ENCODE measurements at places on chromosomes 11 and 22.

GRCh38 chr22:33918676-33919365 is 1.5 kb downstream of the LARGE1 start:
- no peak for ATAC-seq

- ATAC-seq = no peak
These were observed 1.8 kb upstream of the EPS8L2 start for GRCh38 chr11:704228-704674.

GRCh38 chr11:8605971-8606563 is 12.0 kb upstream of the STK33 start:
- no peak for ATAC-seq

DNA sequence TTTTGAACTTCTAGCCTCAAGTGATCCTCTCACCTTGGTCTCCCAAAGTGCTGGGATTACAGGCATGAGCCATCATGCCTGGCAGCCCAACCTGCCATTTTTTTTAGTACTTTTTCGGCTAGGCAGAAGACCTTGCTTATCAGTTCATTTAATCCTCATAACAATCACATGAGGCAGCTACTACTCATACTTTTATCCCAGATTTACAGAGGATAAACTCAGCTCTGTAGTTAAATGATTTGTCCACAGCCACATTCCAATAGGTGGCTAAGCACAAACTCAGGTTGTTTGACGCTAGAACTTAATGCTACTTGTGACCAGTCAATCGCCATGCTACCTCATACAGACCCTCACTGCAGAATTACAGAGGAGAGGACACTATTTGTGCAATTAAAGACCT is 28.1 kb downstream of the SBF2 start:
- ATAC-seq = no peak

DNA sequence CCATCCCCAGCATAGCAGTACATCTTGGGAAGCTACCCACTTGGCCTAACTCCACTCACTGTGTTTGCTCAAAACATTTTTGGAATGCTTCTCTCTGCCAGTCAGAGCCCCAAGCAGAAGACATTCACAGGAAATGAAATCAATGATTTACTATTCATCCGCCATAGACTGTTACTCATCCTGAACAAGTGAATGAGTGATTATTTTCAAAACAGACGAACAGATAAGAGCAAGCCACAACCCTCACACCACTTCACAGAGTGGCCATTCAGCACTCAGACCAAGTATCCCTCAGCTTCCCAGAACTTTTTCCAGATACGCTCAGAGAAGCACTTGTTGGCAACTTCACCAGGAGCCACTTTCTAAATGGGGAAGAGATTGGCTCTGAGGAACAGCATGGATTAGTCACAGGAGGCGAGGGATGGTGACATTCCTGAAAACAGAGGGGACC is 13.0 kb upstream of the UBASH3B start:
- no peak for ATAC-seq

GRCh38 chr22:40585310-40585751 is 51.2 kb downstream of the MRTFA start:
- no peak for ATAC-seq

- no peak for ATAC-seq
These were observed 9.3 kb downstream of the LAYN start for GRCh38 chr11:111549869-111550203.

GRCh38 chr22:27139935-27140511 is 482.6 kb downstream of the MIAT start:
- ATAC-seq = no peak

DNA sequence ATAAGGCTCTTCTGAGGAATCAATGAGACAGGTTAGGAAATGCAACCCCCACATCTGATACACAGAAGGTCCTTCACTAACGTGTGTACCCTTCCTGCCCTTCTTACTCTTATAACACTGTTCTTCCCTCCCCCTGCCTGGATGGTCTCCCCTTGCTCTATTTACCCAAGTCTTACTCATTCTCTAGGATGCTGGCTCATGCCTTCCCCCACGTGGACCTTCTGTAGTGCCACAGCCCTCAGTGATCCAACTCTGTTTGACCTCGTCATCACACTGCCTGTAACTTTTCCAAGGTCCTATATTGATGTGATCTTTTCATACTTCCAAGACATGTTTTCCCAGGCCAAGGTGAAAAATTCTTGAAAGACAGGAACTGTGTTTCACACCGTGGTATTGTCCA is 79.8 kb downstream of the C11orf58 start:
- no peak for ATAC-seq

DNA sequence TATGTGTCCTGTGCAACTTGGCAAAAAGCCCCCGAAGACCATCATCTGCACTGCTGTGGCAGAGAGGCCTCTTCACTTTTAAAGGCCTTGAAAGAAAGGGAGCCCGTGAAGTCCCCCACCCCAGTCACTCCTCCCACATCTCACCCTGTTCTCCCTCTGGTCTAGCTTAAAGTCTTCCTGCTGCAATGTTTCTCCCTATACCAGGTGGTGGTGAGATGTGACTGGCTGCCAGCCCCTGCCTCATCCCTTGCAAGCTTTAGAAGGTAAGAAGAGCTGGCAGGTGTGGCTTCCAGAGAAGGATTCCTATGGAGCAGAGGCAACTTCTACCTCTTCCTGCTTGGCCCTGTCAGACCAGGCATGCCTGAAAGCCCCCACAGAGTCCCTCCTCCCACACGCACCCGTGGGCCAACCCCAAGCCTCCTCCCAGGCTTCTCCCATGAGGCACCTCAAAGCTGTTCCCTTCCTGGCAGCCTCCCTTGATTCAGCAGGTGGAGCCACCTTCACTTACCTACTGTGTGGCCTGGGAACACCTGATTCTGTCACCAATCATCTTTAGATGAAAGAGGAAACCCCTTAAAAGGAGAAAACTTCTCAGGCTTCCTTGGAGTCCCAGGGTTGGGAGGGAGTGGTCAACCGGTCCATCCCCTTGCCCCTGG is 4.0 kb upstream of the TRIM29 start:
- ATAC-seq = peak; percentile 52

GRCh38 chr11:61571869-61572268 is 9.0 kb downstream of the SYT7 start:
- no peak for ATAC-seq

DNA sequence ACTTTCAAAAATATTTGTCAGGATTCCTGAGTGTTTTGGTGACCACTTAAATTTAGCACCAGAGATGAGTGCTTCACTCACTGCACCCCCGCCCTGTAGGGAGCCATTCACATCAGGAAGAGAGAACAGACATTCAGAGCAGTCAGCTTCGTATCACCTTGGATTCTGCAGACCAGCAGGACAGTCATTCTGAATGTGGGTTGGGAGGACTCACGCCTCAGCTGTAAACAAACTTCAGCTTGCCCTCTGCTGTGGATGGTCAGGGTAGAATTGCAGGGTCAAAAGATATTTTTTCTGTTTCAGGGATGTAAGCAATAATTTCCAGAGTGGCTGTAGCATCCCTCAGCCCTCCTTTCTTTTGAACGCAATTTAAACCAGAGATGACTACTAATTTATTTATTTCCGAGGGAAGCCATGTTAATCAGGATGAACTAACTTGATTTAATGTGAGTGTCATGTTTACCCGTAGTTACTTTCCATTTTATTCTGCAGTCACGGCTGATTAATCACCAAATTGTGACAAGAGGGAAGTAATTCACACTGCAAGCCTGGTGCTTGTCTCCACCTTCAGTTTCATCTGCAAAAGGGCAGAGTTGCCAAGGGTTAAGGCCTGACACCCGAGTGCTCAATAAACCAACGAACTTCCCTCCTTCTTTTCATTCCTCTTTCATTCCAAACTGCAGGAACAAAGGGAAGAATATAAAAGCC is 174.2 kb upstream of the DDI1 start:
- no peak for ATAC-seq

GRCh38 chr22:40368016-40368415 is 2.4 kb upstream of the SGSM3 start:
- no peak for ATAC-seq

GRCh38 chr22:20238536-20238900 is 29.6 kb downstream of the RTN4R start:
- ATAC-seq = peak; percentile 7

GRCh38 chr11:90241414-90241813 is 18.6 kb upstream of the CHORDC1 start:
- ATAC-seq = no peak

GRCh38 chr11:92846491-92847125 is 122.8 kb upstream of the MTNR1B start:
- ATAC-seq = no peak

GRCh38 chr22:42388130-42388797 is 43.9 kb downstream of the NFAM1 start:
- no peak for ATAC-seq

DNA sequence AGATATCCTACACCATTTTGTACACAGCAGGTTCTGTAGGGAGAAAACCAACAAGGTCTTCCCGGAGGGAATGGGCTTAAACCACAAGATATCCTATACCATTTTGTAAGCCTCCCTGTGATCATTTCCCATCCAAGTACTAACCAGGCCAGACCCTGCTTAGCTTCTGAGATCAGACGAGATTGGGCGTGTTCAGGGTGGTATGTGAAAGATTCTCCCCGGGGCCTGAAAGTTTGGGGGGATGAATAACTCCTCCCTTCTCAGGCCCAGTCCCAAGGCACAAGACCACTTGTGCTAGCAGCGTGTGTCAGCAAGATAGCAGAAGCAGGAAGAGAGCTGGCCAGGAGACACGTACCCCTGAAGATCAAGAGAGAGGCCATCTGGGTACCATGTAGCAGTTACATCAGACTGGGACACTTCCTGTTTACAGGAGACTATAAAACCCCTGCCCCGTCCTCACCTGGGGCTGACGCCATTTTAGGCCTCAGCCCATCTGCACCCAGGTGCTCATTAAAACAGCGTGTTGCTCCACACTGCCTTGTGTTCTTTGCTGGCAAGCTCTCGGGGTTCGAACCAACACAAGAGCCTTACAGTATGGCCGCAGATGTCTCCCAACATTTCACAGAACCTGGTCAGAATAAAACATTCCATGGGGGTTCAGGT is 17.3 kb downstream of the MIF start:
- no peak for ATAC-seq

DNA sequence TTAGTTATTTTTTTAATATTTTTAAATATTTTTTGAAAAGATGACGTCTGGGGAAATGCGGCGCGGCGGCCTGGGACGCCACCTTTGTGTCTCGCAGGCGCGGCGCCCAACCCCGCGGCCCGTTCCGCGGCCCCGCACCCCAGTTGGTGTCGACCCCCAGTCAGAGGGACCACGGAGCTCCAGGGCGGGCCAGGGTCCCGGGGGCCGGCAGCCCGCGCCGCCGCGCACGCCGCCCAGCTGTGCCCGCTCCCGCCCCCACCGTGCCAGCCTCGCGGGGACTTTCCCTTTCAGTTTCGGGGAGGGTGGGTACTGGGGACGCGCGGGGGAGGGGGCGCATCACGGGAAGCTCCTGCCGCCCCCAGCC is 1.6 kb downstream of the CCND1 start:
- peak; percentile 8 for ATAC-seq

GRCh38 chr22:26835929-26836528 is 178.6 kb downstream of the MIAT start:
- ATAC-seq = peak; percentile 62

DNA sequence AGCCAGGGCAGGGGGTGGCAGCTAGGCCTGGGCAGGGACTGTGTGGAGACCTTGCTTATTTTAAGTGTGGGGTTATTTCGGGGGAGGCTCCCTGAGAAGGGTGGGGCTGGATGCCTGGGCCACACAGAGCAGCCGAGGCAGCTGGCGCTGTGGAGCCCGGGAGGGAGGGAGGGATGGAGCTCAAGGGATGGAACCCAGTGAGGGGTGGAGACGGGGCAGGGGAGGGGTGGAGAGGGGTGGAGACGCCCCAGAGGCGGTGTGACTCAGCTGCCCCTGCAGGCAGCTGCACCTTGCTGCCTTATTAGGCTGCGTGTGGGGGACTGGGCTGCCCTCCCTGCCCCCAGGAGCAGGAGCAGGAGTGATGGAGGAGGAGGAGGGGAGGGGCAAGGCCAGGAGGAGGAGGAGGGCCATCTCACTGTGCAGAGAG is 9.8 kb upstream of the TSSC4 start:
- ATAC-seq = peak; percentile 64

DNA sequence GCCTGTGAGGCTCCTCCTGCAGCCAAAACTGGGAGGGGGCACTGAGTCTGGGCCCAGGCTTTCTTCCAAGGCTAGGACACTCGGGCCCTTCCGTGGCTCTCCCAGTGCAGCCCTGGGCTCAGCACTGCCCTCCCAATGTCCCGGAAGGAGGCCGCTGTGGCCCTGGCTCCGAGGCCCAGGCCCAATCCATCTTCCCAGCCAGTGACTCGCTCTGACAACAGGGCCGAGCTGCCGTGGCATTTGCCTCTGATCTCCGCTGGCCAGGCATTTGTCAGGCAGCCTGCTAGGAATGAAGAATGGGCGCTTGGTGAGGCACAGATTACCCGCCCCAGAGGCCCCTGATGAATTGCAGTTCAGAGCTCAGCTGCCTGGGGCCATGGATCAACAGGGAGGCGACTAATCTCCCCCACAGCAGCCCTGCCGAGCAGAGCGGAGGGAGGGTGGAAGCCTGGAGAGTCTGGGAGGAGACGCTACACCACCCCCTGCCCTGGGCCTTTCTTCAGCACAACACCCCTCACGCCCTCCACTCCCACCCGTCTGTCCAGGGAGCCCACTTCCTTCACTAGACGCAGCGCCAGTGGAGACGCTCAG is 8.3 kb downstream of the FXYD2 start:
- ATAC-seq = peak; percentile 7

DNA sequence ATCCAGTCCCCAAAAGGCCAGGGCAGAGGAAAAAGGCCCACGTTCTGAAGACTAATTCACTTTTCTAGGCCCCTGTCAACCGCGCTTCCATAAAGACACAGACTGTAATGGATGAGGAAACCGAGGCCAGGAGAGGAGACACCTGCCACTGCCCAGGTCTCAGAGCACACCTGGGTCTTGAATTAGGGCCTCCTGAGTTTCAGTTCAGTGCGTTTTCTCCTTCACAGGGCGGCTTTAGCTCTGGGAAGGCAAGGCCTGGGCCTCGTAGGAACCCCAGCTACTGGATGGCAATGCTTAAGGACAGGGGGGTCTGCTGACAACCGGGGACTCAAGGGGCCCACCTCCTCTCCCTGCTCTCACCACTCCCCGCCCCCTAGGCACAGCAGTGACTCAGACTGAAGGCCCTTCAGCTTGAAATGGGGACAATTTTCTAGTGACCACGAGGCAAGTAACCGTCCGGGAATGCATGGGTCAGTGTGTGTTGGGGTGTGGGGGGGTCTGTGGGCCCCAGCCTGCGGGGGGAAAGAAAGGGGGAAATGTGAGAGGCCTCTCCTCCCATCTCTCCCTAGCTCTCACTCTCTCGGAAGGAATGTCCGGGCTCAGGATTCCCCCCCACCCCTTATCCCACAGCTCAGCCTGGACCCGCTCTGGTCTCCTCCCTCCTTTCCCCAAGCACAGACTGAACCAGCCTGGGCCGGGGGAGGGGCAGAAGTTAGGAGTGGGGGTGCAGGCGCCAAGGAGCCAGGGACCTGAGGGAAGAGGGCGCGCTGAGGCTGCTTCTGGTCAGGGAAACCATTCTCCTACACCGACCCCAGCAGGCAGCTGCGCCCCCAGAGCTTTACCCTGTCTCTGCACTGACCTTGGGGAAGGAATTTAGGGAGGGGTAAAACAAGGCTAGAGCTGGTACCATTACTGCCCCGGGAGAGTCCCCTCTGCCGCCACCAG is 17.2 kb downstream of the CREB3L1 start:
- no peak for ATAC-seq

DNA sequence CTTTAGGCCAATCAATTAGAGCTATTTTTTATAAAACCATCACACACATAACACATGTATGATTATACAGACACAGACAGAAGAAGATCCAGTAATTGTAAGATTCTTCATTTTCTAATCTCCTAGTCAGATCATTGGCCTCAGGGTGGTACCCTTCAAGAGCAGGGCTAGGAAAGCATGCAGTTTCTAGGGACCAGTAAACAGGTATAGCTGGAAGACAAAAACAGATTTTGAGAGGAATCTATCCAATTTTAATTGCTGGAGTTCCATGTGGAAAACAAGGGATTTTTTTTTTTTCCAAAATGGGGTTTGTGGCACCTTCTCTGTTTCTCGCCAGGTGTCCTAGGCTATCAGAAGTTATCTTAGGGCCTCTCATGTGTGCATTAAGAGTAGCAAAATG is 29.6 kb downstream of the METTL15 start:
- ATAC-seq = no peak
